OCI-LY7 (cell line): ENCODE measurements at places on chromosomes 3 and 15. TPM values are rescaled to one million over a fixed set of nuclear protein-coding genes. Genes with fewer than 3 reads are reported as not detected.

DNA sequence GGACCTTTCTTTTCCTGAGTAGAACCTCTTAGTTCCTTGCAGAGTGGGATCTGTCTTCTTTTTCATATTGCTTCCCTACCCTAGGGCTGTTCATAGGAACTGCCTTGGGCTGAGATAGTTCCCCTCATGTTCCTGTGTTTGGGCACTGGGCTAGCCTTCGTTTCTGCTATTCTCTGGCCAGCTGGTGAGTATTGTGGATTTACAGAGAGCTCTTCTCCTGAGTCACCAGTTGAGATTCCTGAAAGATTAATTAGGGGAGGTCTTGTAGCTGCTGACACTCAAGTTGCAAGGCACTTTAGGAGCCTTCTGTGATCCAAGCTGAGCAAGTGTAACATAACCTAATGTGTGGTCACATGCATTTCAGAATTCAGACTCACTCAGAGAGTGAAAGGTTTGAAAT lies 30.7 kb downstream of the CHD2 start:
- no peak for DNase-seq

DNA sequence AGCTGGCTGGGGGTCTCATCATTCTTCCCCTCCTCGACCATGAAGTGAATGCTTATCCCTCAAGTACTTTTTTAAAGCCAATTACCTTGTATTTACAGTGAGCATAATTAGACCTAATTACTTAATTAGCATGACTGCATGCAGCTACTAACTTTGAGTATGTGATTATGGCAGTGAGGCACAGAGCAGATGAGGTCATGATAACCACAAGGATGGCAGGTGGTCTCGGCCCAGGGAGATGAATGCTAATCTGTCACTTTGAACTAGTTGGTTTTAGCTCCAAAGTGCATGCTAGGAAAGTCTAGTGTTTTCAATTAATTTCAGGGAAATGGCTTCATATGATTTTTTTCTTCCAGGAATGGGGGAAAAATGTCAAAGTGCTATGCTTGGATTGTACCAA lies 233.8 kb downstream of the NTRK3 start:
- no peak for DNase-seq

- DNase-seq = no peak
Measured at GRCh38 chr3:13213490-13213889, 140.3 kb upstream of the IQSEC1 start.

GRCh38 chr3:128271536-128272332 lies 118.5 kb downstream of the EEFSEC start:
- DNase-seq = no peak

DNA sequence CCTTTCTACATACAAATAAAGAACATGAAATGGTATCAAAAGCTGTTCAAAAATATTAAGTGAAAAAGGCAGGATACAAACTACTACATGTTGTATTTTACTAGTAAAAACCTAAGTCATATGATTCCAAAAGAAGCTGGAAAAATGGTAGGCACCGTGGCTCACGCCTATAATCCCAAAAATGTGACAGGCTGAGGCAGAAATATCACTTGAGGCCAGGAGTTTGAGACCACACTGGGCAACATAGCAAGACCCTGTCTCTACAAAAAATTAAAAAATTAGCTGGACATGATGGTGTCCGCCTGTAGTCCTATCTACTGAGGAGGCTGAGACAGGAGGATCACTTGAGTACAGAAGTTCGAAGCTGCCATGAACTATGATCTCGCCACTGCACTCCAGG lies 1.7 kb downstream of the EMC7 start:
- DNase-seq = no peak

DNA sequence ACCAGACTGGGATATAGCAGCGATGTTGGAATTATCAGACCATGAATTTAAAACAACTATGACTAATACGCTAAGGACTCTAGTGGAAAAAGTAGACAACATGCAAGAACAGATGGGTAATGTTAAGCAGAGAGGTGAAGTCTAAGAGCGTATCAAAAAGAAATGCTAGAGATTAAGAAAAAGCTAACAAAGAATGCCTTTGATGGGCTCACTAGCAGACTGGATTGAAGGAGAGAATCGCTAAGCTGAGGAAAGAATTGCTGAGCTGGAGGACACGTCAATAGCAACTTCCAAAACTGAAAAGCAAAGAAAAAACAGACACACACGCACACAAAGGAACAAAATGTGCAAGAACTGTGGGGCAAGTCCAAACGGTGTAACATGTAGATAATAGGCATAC lies 20.0 kb upstream of the CMTM6 start:
- no peak for DNase-seq

Gene SCN5A
- total RNA-seq = not detected in 2 replicates

Gene FOXL2
- not detected in 2 replicates for total RNA-seq

Gene FAM227B
- total RNA-seq = 5.1 and 6.2 TPM in 2 replicates

Gene LRRC31
- total RNA-seq = not detected in 2 replicates
